ENCODE measurements at places on chromosomes 1 and 21.

GRCh38 chr1:1364266-1364665, 5.9 kb upstream of the MXRA8 start:
- DNase-seq: no peak

GRCh38 chr1:174785510-174785909, 214.2 kb upstream of the CACYBP start:
- DNase-seq: no peak

GRCh38 chr1:228156515-228156881, 6.8 kb downstream of the GJC2 start:
- no peak for DNase-seq

GRCh38 chr1:206979379-206980043, 9.3 kb upstream of the FCAMR start:
- DNase-seq: no peak

- DNase-seq: no peak
These were observed 16.6 kb downstream of the IPO9 start for GRCh38 chr1:201845331-201846083.

DNA sequence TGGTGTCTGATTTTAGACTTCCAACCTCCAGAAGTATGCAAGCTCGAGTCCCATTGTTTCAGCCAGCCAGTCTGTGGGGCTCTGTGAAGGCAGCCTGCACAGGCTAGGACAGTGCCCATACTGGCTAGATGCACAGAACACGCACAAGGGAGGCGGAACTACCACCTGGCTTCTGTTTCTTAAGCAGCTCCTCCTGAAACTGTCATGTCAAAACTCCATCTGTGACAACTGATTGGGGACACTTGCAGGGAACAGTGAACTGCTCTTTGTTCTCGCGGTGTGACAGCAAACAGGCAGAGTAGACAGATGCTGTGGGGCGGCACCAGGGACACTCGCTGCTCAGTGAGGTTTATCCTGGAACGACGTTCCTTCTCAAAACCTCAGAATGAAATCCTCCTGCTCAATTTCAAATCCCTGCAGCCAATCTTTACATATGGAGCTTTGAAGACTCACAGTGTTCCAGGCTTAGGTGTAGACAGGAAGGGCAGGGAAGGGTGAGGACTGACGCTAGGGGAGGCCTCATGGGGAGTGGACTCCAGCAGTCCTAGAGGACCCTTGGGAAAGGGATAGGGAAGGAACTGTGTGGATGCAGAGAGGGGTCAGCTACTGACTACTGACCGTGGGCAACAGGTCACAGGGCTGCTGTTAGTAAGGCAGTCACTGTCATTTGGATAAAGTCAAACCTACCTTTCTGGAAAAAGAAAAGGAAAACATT, 73.8 kb downstream of the ERG start:
- no peak for DNase-seq

GRCh38 chr1:80755944-80756343, 1044.8 kb upstream of the ADGRL2 start:
- DNase-seq: no peak

GRCh38 chr1:188708795-188709535, 1768.7 kb downstream of the BRINP3 start:
- DNase-seq: no peak

- no peak for DNase-seq
These were observed 306.4 kb upstream of the VAMP3 start for GRCh38 chr1:7464736-7465135.

Measured in stimulated activated CD8-positive, alpha-beta memory T cell treated with anti-CD3 and anti-CD28 coated beads, Interleukin-15, amount 100 ng/mL, for 1 hour (primary cell).